AG04450 (cell line): ENCODE measurements at places on chromosomes 13 and 19.

DNA sequence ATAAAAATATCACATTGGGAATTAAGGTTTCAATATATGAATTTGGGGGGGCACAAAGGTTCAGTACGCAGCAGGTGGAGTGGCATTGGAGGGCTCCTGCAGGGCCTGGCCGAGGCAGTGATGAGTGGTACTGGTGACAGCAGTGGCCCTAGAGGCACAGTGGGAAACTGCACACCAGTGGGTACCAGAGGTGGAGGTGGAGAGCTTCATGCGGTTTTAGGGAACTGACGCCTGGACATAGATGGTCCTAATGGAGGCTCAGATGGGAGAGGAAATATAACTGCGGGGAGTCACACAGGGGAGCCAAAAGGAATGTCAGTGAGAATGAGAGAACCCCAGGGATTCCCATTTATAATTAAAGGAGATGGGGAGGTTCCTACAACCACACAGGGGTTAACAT is 156.2 kb downstream of the COG6 start:
- DNase-seq: no peak

- DNase-seq: no peak
These were observed 97.2 kb upstream of the FAM216B start for GRCh38 chr13:42684226-42684625.

DNA sequence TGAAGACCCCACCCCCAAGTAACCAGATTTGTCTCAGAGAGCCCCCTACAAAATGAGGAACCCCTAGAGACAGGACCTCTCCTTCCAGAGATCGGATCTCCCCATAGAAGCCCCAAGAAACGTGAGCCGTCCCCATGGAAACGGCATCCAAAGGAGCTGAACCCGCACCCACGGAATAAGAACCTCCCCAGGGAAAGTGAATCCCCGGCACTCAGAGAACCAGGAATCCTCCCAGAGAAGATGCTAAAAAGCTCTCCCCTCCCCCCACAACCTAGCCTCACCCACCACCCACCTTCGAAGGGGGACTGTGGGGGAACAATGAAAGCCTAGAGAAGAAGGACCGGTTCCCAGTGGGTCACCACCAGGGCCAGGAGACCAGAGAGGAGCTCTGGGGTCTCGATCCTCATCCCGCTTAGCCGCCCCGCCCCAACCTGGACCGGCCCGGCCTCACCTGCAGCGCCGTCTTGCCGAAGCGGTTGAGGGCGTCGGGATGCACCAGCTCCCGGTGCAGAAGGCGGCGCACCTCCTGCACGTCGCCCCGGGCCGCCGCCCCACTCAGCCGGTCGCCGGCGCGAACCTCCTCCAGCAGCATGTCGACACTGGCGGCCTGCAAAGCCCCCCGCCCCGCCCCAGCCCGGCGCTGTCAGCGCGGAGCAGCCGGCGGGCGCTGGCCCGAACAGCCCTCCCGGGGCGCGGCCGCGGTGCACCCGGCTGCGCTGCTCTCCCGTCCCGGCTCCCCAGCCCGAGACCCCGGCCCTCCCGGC is 535 bp downstream of the CDKN2D start:
- no peak for DNase-seq

GRCh38 chr19:48755084-48755641 is at the start of gene FGF21:
FGF21 (plus strand) TSS chr19:48755524; CDS start chr19:48756237, 713 bp downstream.
- DNase-seq: no peak

- no peak for DNase-seq
These were observed 41.1 kb downstream of the PIBF1 start for GRCh38 chr13:72823081-72823480.

- no peak for DNase-seq
These were observed 80.3 kb upstream of the FRY start for GRCh38 chr13:31951215-31951678.

DNA sequence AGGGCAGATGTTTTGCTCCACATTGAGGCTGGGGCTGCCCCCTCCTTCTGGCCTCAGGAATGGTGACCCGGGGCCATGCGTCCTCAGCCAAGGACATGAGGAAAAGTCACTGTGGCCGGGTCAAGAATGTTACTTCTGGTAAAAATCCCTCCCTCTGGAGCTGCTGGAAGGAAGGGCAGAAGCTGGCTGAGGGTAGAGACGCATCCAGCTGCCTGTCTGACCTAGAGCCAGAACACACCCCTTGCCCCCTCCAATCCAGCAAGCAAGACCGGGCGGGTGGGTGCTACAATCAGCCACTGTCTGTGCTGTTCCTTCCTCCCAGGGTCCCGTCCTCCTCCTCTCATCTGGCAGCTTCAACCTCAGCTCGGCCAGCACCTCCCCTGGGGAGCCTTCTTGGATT is 59.0 kb downstream of the PTPRS start:
- DNase-seq: no peak

DNA sequence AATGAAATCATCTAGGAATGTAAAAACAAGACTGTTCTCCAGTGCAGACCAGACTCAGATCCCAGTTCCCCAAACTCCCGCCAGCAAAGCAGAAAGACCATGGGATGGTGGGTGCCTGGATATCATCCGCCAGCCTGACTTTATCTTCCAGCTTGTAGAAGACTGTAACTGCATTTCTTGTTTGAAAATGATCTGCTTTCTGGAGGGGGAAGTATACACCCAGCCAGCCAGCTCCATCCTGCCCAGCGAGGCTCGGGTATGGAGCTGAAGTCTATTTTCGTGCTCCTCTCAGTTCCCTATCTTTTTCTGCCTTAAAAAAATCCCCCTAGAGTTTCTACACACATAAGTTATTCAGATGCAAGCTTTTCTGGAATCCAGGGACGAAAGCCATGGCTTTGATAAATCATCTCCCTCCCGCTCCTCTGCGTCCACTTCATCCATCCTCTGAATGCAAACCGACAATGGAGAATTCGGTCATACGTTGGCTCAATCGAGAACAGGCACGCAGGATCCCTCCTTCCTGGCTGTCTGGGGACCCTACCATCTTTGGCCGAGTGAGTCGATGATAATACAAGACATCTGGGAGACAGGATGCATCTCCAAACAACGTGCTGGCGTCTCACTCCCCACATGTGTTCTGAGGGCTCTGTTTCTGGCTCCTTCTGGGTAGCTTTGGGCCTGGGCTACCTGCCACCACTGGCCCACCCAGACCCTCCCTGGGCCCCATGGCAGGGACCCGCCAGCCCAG is 31.2 kb downstream of the CEBPG start:
- no peak for DNase-seq

DNA sequence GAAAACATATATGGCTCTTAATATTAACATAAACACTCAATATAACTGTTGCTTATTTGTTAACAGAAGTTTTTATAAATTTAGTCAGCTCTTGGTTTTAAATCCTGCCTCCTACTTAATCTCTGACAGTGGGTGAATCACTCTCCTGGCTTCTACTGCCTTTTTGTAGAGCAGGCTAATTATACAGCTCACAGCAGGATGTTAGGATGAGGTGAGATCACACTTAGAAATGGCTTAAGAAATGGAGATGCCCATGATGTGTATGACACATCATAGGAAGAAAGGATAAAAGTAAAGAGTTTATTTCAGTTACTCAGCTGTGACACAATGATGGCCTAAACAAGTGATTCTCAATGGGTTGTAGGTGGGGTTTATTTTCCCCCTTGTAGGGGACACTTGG is 345.6 kb downstream of the SPRY2 start:
- DNase-seq: no peak

GRCh38 chr13:99982036-99982730 is 599 bp downstream of the ZIC2 start:
- no peak for DNase-seq

DNA sequence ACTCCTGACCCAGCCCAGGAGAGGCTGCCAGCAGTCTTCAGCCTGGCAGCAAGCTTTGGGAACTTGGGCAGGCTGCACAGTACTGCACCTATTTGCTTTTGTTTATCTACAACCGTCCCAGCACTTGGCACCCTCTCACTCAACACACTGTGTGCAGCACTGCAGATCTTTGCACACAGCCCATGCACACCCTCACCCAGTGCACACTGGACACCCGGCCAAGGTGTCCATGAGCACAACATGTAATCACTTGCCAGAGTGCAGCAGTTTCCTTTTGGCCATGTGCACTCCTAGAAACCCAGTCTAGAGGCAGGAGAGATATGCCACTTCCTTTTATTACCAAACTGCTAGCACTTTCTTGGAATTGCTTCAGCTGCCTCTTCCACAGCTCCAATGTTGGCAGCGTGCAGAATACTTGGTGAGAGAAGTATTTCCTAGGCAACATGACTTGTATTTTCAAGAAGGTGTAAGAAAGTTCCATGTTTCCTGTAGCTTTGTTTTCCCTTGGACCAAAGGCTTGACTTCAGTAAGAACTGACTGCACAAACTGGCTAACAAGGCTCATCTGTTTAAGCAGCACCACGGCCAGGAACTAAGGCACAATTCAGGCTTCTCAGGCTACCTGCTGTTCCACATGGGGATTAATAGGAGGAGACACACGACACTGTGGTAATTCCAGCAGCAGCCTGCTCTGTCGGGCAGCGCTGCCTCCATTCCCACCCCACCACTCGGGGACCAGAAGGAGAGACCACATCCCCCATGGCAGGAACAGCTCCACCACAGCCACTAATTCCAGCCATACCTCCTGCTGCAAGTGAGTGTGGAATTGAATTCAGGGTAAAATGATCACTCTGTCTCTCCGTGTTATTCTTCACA is 15.3 kb downstream of the ATP7B start:
- DNase-seq: no peak

DNA sequence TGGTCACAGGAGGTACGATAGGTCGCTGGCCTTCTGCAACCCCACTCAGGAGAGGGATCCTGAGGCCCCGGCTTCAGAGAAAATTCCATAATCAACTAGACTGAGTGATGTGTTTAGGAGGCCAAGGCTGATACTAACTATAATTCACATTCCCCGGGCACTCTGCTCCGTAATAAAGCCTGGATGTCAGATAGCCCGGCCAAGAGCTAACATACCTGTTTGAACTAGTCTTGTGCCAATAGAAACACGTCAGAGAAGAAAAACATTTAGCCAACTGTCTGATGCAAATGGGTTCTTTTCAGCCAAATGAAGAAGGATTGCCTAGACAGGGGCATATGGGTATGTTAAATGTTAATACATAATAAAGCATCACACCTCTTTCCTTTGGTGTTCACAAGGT is 204.2 kb downstream of the TSHZ3 start:
- DNase-seq: no peak

DNA sequence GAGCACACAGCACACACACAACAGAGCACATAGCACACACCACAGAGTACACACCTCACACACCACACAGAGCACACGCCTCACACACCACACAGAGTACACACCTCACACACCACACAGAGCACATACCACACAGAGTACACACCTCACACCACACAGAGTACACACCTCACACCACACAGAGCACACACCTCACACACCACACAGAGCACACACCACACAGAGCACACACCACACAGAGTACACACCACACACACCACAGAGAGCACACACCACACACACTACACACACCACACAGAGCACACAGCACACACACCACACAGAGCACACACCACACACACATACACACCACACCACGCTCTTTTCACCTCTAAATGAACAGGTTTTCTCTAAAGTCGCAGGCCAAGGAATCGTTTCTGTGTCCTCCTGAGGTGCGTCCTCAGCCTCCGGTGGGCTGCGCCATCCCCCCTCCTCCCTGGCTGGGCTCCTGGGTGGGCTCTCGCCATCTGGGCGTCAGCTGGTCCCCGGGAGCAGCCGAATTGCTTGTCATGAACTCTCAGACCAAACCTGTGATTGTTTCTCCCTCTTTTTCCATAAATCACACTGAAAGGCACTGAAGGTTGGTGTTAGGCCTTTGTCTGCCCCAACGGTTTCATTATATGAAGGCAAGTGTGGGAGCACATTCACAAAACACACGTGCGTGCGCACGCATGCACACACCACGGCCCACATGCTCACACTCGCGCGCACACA is 37.4 kb downstream of the TMEM255B start:
- no peak for DNase-seq

DNA sequence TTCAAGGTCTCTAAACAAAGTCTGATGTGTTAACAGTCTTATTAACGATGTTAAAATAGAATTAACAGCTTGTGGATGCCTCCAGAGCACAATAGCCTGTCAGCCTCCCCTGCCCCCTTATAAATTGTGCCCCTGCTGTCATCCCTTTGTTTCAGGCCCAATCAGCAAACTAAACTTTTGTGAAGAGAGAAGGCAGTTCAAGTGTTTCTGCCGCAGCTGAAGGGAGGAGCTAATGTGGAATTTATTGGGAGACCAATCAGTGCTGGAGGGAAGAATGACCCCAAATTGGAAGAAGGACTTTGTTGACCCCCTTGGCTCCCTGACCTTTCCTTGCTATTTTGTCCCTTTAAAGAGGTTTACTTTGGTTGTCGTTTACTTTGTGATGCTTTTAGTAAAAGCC is 160.5 kb downstream of the TM9SF2 start:
- DNase-seq: no peak

- DNase-seq: no peak
These were observed 204.8 kb downstream of the MYO16 start for GRCh38 chr13:108834193-108834592.

DNA sequence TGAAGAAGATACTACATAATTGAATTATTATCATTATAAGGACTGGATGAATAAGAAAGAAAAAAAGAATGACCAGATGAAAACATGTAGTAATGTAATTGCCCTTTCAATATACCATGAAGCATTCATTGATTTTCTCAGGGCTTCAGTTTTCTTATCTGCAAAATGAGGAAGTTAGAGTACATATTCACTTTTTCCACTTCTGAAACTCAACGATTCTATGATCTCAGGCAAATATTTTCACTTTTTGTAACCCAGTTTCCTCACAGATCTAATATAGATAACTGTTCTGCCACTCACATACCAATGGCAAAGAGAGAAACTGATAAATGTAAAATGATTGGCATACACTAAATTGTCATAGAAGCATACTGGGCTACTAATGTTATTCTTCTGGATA is 856.6 kb upstream of the KLHL1 start:
- no peak for DNase-seq

GRCh38 chr13:97559981-97560380 is 126.0 kb downstream of the RAP2A start:
- DNase-seq: no peak

GRCh38 chr13:106488076-106488475 is 47.4 kb downstream of the EFNB2 start:
- no peak for DNase-seq

- no peak for DNase-seq
These were observed 272.0 kb downstream of the FOXO1 start for GRCh38 chr13:40394304-40394985.
